ENCODE measurements at places on chromosomes 1 and 21.
A peak's percentile ranks its signal among the peaks of the same experiment; 100 is the strongest.

GRCh38 chr1:223341121-223341520 is 22.9 kb downstream of the SUSD4 start:
- no peak for DNase-seq

DNA sequence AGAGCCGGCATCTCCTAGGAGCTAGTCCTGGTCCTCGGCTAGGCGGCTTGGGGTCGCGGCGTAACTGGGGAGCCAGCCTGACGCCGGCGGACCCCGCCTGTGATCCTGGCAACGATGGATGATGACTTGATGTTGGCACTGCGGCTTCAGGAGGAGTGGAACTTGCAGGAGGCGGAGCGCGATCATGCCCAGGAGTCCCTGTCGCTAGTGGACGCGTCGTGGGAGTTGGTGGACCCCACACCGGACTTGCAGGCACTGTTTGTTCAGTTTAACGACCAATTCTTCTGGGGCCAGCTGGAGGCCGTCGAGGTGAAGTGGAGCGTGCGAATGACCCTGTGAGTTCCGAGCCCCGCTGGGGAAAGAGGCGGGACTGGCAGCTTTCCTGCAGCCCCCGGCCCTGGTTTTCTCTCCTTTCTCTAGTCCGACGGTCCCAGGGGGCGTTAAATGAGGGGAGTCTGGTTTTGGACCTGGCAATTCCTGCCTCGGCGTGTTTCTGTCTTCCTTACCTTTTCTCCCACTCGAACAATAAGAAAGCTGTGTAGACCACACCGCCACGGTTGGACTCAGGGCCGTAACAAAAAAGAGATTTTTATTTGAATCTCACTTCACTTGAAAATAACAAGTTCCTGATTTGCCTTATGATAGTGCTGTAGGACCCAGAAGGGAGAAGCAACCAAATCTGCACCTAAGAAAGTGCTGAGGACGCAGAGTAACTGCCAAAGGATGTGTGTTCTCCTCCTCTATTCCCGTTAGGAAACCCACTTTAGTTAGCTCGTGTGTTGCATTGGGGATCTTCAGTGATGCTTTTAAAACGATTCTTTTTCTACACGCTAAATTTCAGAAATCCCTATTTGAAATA is at the start of gene SPRTN:
Gene SPRTN (plus strand): TSS at position 24 of the 859 bp plus-strand sequence. CDS start 91 bp downstream, at position 115.
- no peak for DNase-seq

- no peak for DNase-seq
Observed at GRCh38 chr1:224432146-224432545, 2.5 kb downstream of the WDR26 start.

- DNase-seq: no peak
Observed at GRCh38 chr1:117232531-117232930, 21.8 kb upstream of the VTCN1 start.

GRCh38 chr1:204146965-204147364 is 4.9 kb downstream of the ETNK2 start:
- DNase-seq: no peak

- peak; percentile 10 for DNase-seq
Observed at GRCh38 chr1:230632273-230632873, 9.9 kb upstream of the COG2 start.

DNA sequence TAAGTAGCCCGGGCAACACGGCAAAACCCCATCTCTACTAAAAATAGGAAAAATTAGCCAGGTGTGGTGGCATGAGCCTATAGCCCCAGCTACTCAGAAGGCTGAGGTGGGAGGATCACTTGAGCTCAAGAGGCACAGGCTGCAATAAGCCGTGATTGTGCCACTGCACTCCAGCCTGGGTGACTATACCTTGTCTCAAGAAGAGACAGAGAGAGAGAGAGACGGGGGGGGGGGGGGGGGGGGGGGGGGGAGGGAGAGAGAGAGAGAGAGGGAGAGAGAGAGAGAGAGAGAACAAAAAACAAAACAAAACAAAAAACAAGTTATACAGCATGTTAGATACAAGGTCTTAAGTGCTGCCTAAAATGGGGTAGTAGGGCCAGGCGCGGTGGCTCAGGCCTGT is 77.8 kb upstream of the ZNF281 start:
- no peak for DNase-seq

GRCh38 chr1:222736470-222736869 is 532 bp upstream of the FAM177B start:
- DNase-seq: no peak

GRCh38 chr1:102282955-102283354 is 286.2 kb upstream of the OLFM3 start:
- no peak for DNase-seq

DNA sequence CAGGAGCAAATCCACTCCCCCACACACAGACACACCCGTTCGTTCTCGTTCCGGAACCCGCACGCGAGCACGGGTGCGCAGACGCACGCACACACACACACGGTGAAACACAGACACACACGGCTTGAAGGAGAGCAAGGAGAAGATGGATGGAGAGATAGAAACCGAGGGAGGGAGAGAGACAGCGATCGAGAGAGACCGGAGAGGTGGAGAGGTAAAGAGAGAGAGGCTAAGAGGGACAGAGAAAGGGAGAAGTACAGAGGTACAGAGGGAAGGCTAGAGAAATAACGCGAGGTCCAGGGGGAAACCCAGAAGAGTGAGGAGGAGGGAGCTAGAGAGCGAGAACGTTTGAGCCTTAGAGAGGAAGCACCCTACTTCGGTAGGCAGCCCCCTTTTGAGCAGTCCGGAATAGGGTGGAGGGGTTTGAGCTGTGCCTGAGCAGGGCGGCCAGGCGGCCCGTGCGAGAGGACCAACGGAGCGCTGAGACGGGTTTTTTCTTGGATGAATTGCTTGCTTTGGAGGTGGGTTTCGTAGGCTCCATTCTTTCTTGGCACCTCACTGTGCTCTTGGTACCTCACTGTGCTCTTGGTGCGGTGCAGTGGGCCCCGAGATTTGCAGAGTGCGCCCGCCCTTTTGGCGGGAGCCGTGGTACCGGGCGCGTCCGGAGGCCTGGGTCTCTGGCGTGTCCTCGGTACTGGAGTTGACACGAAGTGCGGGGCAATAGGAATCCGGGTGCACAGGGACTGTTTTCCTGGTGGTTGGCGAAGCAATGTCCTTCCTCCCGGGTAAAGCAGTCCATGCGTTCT is 88.4 kb upstream of the RHOU start:
- no peak for DNase-seq

DNA sequence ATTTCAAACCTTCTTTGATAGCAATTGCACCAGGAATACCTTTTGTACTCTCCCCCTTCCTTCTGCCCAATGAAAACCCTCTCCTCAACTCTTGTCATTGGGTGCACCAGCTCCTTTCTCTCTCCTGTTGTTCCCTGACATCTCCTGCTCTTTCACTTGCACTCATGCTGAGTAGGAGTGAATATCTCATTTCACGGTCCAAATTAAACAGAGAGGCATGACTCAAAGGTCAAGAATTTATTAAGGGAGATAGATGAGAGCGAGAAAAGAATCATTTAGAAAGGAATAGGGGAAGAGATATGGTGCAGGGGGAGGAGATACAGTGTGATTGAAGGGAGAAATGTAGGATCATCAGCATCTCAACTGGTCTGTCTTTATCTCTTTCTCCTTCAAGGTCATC is 22.1 kb downstream of the AIM2 start:
- no peak for DNase-seq

GRCh38 chr1:36905941-36906340 is 128.4 kb downstream of the GRIK3 start:
- DNase-seq: no peak

DNA sequence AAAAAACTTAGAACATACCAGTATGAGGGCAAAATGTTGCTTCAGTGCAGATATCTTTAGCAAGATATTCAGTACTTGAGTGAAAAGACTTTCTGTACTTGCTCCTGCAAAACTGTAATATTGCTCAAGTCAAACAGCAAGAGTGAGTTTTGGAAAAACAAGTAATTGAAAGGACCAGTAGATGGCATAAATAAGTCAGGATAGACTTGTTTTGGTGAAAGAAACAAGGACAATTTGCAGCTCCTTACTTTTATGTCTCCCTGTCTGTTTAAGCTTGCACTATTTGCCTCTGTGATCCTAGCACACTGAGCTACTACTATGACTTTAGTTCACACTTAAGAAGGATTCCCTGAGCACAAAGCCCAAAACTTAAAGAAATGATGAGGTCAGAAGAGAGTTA is 39.1 kb downstream of the IFI44 start:
- DNase-seq: no peak

- DNase-seq: no peak
Observed at GRCh38 chr1:101237229-101237837, 514 bp downstream of the S1PR1 start.

GRCh38 chr1:240294566-240294965 is 202.9 kb downstream of the FMN2 start:
- DNase-seq: no peak

GRCh38 chr1:150954708-150955107 is 19.9 kb downstream of the CERS2 start:
- DNase-seq: no peak

- DNase-seq: no peak
Observed at GRCh38 chr1:218366322-218367052, 21.4 kb downstream of the TGFB2 start.

GRCh38 chr1:59484096-59484495 is 187.2 kb downstream of the FGGY start:
- no peak for DNase-seq

All from NCI-H1417 treated with DMSO at 0.1 percent for 48 hours (cell line).